ENCODE measurements at places on chromosomes 13 and 19.
A peak's percentile ranks its signal among the peaks of the same experiment; 100 is the strongest.

DNA sequence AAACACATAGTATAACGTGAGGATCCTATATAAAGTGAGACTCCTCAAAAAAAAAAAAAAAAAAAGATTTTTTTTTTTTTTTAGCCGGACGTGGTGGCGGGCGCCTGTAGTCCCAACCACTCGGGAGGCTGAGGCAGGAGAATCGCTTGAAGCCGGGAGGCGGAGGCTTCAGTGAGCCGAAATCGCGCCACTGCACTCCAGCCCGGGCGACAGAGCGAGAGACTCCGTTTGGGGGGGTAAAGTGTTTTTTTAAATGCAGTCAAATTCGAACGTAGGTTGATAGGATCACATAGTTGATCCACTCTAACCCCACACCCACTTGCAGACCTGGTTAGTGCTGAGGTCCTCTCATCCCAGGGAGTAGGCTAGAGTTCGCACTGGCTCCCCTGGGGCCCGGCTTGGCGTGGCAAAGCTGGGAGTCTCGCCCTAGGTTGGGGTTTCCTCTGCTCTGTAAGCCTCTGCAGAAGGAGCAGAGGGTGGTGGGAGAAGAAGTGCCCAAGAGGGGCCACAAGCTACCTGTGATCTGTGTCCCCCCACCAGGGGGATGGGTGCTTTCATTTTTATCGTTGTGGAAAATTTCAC lies 6.5 kb downstream of the RNF225 start:
- DNase-seq, result no peak

- DNase-seq, result no peak
Observed at GRCh38 chr19:29943615-29944014, 1.6 kb downstream of the URI1 start.

GRCh38 chr19:47156861-47157430 lies 26.3 kb downstream of the SAE1 start:
- DNase-seq, result no peak

- no peak for DNase-seq
Observed at GRCh38 chr19:54298357-54299125, 14.4 kb downstream of the LILRA5 start.

DNA sequence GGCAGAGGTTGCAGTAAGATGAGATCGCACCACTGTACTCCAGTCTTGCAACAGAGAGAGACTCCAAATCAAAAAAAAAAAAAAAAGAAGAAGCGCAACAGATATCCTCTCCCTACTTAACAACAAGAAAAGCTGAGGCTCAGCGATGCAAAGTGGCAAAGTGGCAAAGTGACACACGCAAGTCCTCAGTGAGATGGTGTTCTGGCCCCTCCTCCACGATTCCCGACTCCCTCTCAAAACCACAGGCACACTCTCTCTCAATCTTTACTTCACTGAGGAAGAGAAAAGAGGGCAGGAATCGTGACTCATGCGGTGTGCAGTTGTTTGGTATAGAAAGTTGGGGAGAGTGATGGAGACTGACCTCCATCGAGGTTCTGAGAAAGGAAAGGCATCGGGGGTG lies 12.6 kb downstream of the FFAR2 start:
- no peak for DNase-seq

DNA sequence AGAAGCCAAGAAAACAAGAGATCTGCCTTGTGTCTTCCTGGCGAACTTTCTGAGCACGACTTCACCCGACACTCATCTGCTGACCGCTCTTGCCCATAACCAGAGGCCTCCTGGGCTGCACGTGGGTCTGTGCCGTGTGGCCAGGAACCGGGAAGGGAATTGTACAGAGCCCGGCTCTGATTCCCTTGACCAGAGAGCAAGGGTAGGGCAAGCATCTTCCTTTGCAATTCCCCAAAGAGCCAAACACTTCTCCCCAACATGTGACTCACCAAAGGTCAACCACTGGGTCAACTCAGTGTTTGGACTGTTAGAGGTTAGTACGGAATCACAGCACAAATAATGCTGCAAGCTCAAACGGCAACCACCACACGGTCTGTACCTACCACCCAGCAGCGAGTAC lies 48.9 kb downstream of the KLF2 start:
- no peak for DNase-seq

DNA sequence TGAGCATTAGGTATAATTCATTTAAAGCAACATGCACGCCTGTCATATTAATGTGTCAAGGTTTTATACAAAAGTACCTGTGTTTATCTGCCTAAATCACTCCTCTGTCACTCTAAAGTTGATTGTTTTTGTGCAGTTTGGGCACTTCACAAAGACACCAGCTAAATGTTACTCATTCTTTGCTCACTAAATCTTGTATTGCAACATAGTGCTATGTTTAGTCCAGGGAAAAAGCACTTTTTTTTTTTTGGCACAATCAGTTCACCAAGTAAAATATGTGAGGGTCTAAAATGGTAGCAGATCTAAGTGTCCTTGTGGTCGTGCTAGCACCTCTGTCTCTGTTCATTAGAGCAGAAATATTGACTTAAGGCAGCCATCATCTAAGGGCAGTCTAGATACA lies 2526.7 kb upstream of the PCDH20 start:
- no peak for DNase-seq

DNA sequence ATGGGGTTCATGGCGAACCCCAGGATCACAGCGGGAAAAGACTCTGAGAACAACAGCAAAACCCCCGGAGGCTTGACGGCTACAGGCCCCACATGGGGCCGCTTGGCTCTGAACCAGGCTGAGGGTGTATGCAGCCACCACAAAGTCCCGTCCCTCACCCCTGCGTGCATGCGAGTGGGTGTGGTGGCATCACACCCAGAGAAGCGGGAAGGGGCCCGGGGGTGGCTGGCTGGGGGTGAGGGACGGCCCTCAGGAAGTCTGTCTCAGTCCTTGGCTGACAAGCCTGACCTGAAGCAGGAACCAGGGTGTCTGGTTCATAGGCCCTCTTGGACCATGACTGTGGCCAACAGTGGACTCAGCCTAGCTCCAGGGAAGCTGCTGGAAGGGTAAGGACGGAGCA lies 34.2 kb downstream of the CEBPG start:
- no peak for DNase-seq

DNA sequence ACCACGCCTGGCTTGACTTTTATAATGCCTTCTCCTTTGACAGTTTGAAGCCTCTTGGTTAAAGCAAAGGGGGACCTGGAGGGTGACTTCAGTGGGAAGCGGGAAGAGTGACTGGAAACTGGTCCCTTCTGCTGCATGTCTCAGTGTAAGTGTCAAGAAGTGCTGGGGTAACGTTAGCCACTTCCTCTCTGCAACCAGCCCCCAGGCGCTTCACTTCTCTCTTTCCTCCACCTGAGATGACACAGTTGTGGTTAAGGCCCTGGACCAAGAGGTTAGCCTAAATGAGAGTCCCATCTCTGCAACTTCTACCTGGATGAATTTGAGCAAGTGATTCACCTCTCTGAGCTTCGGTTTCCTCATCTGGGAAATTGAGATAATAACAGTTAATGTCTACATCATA lies 16.3 kb downstream of the LEUTX start:
- DNase-seq, result no peak

DNA sequence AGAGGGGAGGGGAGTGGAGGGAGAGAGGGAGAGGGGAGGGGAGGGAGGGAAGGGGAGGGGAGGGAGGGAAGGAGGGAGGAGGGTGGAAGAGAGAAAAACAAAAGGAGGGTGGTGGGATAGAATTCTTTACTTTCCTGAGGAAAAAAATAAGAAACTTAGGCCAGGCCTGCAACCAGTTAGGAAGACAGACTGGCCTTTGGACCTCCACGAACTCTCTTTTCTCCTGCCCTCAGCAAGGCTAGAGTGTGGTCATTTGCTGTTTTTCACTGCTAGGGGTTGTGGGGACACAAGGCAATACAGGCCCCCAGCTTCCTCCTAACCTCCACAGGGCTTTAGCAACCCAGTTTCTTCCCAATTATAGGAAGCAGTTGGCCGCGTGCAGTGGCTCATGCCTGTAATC lies 4.2 kb downstream of the CCDC8 start:
- no peak for DNase-seq

- DNase-seq, result no peak
Observed at GRCh38 chr19:12802267-12803106, 618 bp downstream of the THSD8 start.

GRCh38 chr13:41746259-41746658 lies 214.7 kb downstream of the VWA8 start:
- DNase-seq, result no peak

GRCh38 chr19:23867895-23868294 lies 46.8 kb upstream of the ZNF726 start:
- no peak for DNase-seq

DNA sequence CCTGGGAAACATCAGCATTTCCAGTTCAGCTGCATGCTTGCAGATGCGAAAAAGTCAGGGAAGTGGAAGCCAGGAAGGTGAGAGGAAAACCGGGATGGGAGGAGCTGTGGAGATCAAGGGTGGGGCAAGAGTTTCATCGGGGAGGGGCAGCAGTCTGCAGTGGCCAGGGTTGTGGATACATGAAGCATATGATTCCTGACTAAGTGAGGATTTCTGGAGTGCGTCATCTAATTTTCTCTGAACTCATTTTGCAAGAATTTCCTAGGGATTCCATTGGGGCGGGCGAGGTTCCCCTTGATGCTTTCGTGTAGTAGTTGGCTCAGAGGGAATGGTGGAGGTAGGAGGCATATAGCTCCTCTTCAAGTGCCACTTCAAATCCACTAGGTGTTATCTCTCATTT lies 344.1 kb upstream of the TMTC4 start:
- no peak for DNase-seq

DNA sequence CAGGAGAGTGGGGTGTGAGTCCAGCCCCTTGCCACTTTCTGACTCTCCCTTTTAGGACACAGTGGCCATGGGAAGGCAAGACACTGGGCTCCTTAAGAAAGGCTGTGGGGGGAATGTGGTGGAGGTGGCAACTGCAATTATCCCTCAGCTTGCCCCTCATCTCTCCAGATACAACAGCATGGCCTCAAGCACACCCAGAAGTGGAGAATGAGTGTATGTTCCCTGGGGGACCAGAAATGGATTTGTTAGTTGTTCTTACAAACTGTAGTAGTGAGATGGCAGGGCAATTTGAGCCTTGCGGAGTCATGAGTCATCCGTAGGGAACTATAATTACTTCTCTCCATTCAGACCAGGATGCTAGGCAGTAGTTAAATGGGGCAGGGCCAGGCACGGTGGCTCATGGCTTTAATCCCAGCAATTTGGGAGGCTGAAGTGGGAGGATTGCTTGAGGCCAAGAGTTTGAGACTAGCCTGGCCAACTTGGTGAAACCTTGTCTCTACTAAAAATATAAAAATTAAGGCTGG lies 25.6 kb upstream of the CXCL17 start:
- no peak for DNase-seq

DNA sequence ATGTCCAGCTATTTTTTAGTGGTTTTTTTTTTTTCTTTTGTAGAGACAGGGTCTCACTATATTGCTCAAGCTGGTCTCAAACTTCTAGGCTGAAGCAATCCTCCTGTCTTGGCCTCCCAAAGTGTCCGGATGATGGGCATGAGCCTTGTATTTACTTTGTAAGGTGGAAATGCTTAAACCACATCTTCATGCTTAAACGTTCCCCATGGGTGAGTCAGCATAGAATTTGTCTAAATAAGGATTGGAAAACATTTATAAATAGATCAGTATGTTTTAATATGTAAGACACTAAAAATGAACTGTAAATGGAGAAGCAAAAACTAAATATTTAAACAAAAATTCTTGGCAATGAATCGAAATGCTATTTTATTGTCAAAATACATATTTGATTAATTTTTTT lies 698.0 kb downstream of the PCDH9 start:
- DNase-seq, result no peak

- no peak for DNase-seq
Observed at GRCh38 chr13:37385956-37386670, 212.5 kb downstream of the POSTN start.

DNA sequence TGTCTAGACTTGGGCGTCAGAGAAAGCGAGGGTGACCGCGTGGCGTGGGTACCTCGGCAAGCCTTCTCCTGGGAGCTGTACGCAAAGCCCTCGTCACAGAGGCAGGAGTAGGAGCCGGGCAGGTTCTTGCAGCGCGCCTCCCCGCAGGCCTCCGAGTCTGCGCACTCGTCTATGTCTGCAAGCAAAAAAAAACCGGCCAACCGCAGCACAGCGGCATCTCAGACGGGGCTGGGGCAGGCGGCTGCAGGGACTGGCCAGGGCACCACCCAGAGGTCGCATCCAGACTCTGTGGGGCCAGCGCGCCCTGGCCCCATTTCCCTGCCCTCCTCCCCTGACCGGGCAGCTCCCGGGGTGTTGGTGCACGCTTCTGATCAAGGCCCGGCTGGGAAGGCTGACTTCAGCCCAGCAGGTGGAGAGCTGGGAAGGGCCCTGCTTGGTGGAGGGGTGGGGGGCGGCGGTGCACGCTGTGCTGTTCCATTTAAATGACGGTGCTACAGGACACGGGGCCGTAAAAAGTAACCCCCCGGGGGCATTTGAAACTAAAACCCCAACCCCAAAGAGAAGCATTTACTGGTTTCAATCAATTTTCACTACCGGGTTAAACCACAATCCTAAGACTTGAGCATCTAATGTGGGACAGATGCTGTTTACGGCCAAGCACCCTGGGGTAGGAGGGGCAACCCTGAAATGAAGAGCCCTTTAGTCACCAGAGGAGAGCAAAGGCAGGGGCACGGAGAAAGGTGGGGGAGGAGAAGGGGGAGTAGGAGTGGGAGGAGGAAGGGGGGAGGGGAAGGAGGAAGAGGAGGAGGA lies 28.2 kb downstream of the GAS6 start:
- no peak for DNase-seq

GRCh38 chr13:36006894-36007675 lies 124.1 kb downstream of the DCLK1 start:
- DNase-seq, result no peak

GRCh38 chr13:67635754-67636153 lies 405.6 kb upstream of the PCDH9 start:
- DNase-seq, result no peak

GRCh38 chr19:58317476-58318072 lies 9.2 kb upstream of the ZSCAN22 start:
- DNase-seq, result no peak

GRCh38 chr19:30593356-30593755 lies 221.2 kb downstream of the ZNF536 start:
- no peak for DNase-seq

GRCh38 chr13:26680123-26680450 lies 80.5 kb downstream of the GPR12 start:
- no peak for DNase-seq

DNA sequence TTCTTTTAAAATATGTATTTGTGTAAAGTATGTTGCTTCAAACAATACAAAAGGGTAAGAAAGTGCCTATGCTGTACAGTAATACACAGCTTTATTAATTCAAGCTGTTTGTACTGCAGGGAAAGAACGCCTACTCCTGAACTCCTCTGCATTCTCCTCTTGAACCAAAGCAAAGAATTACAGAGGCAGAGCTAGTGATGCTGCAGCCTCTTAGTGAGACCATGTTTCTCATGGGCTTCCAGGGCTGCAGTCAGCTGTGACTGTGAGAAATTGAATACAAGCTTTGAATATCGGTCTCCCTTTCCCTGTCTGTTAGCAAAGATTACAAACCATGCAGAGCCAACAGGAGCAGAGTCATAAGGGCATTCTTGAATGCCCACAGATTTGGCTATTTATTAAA lies 248.5 kb downstream of the SLITRK1 start:
- no peak for DNase-seq

- DNase-seq, result peak; percentile 67
Observed at GRCh38 chr19:39110263-39110967, 15.2 kb upstream of the PAK4 start.

- peak; percentile 43 for DNase-seq
Observed at GRCh38 chr19:29263305-29264135, 50.6 kb upstream of the UQCRFS1 start.
